T-helper 2 cell treated with Interferon-gamma antibody and Interleukin-4, amounts not matched to agents 5 μg/mL and 100 μg/mL, for 36 hours (primary cell): ENCODE measurements at places on chromosomes 13 and 19.

DNA sequence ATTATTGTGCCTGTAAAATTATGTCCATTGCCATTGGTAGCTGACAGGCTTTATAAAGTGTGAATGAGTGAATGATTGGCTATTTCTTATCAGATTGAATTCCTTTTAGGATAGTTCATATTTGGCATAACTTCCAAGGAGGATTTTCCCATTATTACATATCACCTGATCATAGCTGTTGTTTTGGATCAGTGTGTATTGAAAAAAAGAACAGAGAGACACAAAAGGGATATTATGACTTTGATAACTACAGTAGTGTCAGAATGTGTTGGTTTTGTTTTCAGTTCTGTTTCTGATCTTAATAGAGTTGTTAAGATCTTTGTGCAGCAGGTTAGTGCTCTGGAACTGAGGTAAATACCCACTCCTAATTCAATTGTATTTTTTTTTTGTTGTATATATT, 103.8 kb downstream of the LRCH1 start:
- DNase-seq, result no peak

GRCh38 chr13:63427170-63427569, 2011.5 kb upstream of the PCDH20 start:
- DNase-seq, result no peak

DNA sequence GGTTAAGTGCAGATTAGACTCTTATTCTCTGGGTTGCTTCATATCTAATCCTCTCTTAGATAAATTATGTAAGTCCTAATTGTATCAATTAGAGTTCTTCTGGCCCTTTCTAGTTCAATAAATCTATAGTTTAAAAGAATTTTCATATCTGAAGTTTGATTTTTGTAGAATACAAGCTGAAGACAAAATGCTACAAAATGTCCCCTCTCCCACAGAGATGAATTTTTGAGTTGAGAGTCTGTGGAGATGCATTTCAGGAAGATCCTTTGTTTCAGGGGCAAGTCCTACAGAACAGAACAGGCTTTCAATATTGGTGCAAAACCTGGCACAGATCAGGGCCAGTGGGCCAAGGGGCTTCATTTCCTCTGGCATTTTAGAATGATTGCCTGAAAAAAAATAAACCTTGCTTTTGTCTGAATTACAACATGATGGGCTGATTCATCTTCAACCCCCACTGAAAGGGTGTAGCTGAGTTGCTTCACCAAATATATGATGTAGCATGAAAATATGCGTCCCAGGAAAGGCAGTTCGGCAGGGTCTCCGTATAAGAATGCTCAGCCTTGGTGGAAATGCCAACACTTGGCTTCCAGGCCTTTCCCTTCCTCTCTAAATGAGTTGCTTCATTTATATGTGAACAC, 6.4 kb upstream of the IPO5 start:
- no peak for DNase-seq

- DNase-seq, result no peak
Measured at GRCh38 chr19:749811-750210, 1.1 kb upstream of the MISP start.

GRCh38 chr19:15115080-15115479, 7.9 kb downstream of the SYDE1 start:
- no peak for DNase-seq

DNA sequence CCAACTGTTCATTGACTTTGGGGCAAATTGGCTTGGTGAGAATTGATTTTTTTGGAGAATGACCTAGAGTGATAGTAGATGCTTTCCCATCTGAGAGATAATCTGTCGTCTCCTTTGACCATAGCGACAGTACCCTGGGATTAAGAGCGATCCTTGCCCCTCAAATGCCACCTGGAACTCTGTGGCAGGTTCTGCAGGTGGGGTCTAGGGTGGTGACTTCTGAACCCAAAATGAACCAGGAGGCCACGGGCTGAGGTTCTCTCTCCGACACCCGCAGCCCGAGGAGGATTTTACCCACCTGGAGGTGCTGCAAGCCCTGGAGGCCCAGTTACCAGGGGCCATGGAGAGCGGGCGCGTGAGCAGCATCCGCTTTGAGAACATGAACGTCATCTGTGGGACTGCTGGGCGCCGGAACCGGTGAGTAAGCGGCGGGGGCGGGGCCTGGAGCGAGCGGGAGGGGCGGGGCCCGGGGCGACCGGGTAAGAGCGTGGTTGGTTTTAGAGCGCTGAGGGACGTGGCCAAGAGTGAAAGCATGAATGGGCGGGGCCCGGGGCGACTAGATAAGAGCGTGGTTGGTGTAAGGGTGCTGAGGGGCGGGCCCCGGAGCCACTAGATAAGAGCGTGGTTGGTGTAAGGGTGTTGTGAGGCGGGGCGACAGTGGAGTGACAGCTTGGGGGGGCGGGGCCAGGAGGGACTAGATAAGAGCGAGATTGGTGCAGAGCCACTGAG, 8.6 kb downstream of the C19orf81 start:
- DNase-seq, result peak; percentile 85

DNA sequence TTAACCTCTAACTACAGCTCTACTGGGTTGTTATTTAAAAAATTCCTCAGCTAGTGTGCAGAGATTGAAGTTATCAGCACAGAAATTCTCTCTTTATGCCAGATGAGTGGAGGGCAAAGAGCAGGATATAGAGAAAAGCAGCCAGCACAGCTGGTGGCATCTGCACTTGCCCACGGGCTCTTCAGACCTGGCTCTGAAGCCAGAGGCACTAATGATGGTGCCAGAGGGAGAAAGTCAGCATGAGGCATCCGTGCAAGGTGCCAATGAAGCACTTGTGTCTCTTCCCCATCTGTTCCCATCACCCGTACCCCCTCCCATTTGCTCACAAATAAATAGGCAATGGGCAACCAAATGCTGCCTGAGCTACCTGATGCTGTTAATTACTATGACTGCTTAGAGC, 138.9 kb downstream of the OLFM4 start:
- DNase-seq, result no peak

DNA sequence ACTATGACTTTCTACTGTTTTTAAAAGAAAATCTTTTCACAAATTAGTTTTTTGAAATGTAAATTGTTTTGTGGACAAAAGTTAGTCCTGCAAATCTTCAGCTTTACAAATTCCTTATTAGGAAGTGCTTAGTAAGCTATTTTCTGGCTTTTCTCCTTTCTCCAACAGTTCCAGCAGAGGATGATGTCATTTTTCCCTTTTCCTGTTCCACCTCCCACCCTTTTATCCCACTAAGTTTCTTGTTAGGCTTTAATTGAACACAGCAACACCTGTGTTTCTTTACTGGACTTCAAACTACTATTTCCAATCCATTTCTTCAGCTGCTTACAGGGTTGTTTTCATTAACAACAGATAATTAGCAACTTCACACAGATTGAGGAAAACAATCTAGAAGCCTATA, 389.2 kb downstream of the NDFIP2 start:
- DNase-seq, result no peak

GRCh38 chr19:48520134-48520533, 8.5 kb upstream of the LMTK3 start:
- no peak for DNase-seq

GRCh38 chr19:2140138-2140569, 11.2 kb downstream of the AP3D1 start:
- DNase-seq, result no peak

DNA sequence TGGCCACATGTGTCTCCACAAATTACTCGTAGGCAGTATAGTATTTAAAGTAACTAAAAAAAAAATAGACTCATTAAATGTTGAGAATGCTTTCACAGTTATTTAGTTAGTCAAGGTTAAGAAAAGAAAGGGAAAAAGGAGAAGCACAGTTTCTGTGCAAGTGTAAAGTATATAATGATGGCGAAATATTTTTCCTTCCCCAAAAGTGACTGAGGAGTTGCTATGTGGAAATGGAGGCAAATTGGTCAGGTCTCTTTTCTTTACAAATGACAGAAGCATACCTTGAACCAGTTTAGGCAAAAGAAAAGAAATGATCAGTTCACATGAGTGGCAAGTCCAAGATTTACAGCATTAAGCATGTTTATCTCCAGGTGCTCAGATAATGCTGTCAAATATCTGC, 18.0 kb downstream of the CSNK1A1L start:
- DNase-seq, result no peak

GRCh38 chr19:54345938-54346386, 7.0 kb upstream of the LILRA4 start:
- DNase-seq, result no peak

- DNase-seq, result no peak
Measured at GRCh38 chr13:110830800-110831371, 84.0 kb downstream of the ANKRD10 start.

GRCh38 chr13:110073982-110074381, 233.0 kb downstream of the COL4A1 start:
- no peak for DNase-seq

DNA sequence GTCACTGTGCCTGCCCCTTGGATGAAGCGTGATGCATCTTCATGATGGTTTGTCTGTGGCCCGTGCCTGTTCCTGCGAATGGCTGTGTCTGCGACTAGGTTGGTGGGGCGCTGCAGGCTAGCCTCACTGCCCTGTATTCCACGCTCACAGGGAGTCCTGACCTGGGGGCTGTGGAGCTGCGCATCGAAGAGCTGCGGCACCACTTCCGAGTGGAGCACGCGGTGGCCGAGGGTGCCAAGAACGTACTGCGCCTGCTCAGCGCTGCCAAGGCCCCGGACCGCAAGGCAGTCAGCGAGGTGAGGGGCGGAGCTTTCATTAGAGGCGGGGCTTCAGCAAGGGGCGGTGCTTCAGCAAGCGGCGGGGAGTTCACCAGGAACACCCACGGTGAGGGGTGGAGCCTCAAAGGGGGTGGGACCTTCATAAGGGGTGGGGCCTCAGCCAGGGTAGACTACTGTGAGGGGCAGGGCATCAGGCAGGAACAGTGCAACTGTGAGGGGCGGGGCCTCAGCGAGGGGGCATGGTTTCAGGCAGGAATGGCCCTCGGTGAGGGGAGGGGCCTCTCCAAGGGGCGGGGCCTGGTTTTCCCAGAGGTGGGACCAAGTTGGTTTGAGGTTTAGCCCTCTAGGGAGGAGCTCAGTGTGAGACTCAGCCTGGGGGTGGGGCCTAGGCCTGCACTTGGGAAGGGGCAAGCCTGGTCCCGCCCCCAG, 17.2 kb downstream of the PKN1 start:
- peak; percentile 60 for DNase-seq

- DNase-seq, result no peak
Measured at GRCh38 chr13:30431269-30431940, 9.1 kb downstream of the UBE2L5 start.

DNA sequence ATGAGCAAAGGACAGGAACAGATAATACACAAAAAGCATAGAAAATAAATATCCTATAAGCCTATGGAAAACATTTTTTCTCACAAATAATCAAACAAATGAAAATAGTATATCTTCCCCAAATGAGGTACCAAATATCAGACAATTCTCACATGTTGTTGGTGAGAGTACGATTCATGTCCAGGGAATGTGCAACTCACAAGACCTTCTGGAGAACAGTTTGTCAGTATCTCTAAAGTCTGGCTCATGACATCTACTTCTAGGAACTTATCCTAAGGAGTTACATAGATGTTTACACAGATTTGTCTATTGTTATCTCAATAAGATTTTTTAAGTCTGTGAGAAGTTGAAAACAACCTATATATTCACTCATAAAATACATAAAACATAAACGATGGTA, 80.3 kb upstream of the ARHGEF7 start:
- DNase-seq, result no peak

GRCh38 chr19:28319227-28319626, 893.7 kb downstream of the UQCRFS1 start:
- DNase-seq, result no peak

- no peak for DNase-seq
Measured at GRCh38 chr13:24997367-24997967, 98.5 kb upstream of the PABPC3 start.

- DNase-seq, result no peak
Measured at GRCh38 chr13:43933378-43933777, 53.7 kb downstream of the LACC1 start.

DNA sequence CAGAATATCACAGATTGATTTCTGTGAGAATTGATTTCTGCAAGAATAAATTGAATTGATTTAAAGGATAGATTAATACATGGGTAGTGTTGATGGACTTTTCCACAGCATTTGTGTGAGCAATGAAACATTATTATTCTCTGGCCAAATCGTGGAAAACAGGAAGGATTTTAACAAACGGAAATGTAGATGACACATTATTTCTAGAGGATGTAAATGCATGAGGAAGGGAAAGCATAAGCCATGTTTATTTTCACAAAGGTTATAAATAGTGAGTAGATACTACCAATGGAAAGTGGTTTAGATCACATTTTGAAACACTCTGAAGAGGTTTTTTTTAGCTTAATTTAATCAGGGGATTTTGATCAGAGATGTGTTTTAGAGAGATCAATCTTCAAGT, 1534.6 kb upstream of the MIR17HG start:
- no peak for DNase-seq

GRCh38 chr19:50450369-50451222, 17.9 kb downstream of the MYBPC2 start:
- no peak for DNase-seq

DNA sequence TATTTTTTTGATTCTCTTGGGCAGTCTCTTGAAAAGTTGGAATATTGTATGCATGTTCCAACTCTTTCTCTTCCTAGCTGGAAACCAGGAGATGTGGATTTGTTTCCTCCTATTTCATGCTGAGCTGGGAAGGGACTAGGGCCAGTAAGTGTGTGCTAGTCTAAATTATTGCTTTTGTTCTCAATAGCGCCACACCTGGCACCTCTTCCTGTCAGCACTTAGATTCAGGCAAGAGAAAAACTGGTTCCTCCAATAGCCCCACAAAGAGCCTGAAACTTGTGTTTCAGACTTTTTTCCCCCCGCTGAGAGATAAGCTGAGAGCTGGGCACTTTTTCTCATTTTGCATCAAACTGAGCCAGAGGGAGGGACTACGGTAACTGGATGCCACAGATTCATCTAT, 353.4 kb downstream of the OLFM4 start:
- DNase-seq, result no peak

DNA sequence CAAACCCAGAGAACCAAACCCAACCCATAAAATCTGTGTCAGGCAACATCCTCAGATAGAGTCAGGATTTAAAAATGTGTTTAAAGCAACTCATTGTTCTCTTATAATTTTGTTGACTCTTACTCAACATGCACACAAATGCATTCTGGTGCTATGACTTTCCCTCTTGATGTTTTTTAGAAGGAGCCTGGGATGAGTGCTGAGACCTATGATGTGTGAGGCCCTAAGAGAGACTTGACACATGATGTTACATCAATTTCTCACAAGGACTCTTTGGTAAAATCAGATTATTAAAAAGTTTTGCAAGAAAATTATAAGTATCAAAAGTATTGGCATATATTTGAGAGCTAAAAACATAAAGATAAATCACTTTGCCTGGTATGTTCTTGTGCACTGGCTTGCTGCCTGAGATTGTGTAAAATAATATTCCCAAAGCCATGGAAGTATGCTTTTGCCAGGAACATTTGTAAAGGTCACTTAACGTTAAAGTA, 173.9 kb downstream of the DCLK1 start:
- no peak for DNase-seq

GRCh38 chr13:67520886-67521285, 290.8 kb upstream of the PCDH9 start:
- DNase-seq, result no peak
